ENCODE measurements at places on chromosomes 4 and X.

- DNase-seq, result no peak
These were observed 11.5 kb downstream of the COL25A1 start for GRCh38 chr4:109290918-109291317.

- no peak for DNase-seq
These were observed 1535.8 kb upstream of the PCDH10 start for GRCh38 chr4:131613086-131613823.

DNA sequence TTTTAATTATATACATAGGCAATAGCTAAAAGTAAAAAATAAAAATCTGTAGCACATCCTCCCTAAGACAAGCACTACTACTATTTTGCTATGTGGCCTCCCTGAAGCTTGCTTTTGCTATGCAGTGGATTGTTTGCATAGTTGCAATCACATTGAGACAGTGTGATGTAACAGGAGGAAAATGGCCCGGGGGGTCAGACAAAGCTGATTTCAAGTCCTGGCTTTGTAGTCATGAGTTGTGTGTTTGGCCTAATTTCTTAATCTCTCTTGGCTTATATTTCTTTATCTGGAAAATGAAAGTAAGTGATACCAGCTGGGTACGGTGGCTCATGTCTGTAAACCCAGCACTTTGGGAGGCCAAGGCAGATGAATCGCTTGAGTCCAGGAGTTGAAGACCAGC lies 166.6 kb downstream of the LHFPL1 start:
- DNase-seq, result no peak

DNA sequence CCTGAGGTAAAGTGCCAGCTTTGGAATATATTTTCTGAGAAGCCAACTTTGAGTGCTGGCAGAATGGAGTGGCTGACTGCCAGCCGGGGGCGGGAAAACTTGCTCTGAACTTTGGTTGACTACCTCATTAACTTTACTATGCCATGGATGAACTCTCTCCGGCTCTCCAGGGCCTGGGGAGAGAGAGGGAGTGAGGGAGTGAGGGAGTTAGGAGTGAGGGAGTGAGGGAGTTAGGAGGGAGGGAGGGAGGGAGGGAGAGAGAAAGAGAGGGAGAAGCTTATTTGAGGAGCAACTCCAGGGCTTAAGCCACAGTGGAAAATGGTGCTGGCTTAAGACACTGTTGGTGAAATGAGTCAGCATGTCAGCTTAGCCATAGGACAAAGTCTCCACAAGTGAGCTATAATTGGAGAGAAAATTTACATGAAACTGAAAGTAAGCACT lies 280.9 kb upstream of the RPS6KA3 start:
- DNase-seq, result no peak

DNA sequence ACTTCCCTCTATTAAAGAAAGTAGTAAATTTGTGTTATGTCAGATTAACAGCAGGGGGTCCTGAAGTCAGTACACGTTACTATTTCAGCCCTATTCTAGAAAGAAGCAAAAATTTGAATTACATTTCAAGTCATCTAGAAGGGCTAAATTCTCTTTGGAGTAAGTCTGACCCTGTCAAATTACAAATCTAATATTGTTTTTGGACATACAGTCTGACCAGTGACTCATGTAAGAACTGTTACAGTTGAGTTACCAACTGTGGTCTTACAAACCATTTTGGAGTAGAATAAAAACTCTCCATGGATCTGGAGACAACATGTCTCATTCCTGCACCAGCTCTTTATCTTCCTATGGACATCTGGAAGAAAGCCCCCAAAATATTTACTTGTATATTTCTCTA lies 36.0 kb upstream of the GYPA start:
- DNase-seq, result no peak

All from CD4-positive, CD25-positive, alpha-beta regulatory T cell (primary cell).